Caudate nucleus (tissue), 63 donors: ENCODE measurements at places on chromosomes 7 and 10.

GRCh38 chr7:40213291-40213690 lies 78.5 kb downstream of the SUGCT start:
- DNase-seq = no peak

DNA sequence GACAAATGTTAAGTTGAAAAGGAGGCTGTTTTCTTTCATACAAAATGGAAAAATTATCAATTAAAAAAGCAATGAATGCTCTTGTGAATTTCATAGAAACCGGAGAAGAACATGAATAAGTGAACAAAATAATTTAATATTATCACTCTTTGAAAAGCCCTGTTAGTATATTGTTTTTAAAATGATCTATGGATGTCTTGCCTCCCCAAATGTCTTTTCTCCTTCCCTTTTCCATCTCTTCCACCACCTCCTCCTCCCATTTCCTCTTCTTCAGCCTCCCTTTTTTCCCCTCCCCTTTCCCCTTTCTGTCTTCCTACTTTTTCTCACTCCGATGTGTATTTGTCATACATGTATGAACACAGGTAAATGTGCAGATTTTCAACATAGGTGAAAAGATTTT lies 234.7 kb downstream of the MALRD1 start:
- no peak for DNase-seq

DNA sequence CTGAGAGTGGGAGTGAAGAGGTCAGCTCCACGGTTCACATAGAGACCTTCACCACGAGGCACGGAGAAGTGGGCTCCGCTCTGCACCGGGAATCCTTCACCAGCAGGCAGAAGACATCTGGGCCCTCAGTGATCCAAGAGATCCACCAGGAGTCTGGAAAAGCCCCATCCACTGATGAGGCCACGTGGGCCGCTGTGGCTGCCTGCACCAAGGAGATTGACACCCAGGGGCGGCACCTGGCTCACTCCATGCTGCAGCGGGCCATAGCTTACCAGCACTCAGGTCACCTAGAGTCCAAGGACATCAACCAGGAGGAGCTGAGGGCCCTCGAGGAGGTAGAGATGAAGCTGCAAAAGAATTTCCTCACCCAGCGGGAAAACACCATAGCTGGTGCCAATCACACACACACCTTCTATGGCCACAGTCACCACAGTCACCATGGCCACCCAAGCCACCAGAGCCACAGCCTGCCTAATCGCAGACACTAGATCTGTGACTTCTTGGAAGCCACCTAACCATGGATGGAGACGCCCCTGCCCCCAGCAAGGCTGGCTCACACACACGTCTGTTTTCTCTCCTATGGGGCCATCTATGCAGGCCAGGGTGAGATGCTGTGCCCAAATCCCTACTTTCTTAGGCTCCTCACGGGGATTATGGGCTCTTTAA lies 694 bp downstream of the C10orf62 start:
- no peak for DNase-seq

DNA sequence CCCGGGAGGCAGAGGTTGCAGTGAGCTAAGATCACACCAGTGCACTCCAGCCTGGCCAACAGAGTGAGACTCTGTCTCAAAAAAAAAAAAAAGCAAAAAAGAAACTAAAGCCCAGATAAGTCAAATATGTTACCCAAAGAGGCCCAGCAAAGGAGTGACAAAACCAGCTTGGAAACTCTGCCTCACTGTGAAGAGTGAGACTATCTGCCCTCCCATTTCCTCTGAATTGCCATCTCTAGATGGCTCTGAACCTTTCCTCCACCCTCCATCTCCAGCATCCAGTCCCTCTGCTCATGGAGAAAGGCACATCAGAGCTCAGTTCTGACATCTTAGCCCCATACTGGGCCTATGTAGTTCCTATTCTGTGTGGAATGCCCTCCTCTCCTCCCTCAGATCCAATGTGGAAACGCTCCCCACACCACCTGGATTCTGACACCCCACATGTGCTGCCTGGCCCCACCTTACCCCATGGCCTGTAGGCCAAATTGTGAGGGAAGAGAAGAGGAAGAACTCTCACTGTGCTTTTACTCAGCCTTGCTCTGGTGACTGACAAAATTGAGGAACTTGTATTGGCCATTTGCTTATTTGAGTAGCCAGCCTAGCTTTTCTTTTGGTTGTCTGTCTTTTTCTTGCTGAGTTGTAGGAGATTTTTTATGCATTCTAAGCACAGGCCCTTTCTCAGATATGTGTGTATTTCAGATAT lies 18.0 kb upstream of the NUDCD3 start:
- no peak for DNase-seq

GRCh38 chr7:113283861-113284260 lies 165.5 kb upstream of the SMIM30 start:
- DNase-seq = no peak

DNA sequence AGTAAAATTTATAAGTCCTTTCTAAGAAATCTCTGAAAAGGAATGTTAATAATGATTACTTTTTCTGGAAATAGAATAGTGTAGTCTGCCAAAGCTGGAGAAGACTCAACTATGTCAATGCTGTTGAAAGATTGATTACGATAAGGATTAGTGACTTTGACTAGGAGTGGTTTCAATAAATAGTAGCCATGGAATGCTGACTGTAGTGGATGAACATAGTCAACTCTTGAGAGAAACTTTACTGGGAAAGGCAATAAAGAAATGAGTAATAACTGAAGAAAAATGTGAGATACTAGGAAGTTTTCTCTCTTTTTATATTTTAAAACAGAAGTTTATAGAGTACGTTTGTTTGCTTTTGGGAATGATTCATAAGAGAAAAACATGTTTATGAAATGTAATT lies 105.0 kb upstream of the CDK13 start:
- no peak for DNase-seq

DNA sequence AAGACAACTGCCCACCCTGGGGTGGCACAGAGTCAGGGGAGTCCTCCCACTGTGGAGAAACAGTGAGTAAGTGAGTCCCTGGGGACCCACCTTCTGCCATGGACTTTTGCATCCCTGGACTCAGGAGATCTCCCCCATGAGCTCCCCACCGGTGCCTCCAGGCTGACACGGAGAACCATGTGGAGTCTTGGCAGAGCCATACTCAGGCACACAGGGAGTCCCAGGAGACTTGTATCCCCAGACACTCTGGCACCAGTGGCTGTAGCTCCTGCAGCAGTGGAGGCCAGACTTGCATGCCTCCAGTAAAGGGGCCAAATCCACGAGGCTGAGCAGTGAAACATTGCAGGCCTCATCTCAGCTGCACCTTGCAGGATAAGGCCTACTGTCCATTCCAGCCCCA lies 791.4 kb downstream of the PCDH15 start:
- no peak for DNase-seq

GRCh38 chr10:67776371-67776770 lies 61.6 kb downstream of the DNAJC12 start:
- no peak for DNase-seq

DNA sequence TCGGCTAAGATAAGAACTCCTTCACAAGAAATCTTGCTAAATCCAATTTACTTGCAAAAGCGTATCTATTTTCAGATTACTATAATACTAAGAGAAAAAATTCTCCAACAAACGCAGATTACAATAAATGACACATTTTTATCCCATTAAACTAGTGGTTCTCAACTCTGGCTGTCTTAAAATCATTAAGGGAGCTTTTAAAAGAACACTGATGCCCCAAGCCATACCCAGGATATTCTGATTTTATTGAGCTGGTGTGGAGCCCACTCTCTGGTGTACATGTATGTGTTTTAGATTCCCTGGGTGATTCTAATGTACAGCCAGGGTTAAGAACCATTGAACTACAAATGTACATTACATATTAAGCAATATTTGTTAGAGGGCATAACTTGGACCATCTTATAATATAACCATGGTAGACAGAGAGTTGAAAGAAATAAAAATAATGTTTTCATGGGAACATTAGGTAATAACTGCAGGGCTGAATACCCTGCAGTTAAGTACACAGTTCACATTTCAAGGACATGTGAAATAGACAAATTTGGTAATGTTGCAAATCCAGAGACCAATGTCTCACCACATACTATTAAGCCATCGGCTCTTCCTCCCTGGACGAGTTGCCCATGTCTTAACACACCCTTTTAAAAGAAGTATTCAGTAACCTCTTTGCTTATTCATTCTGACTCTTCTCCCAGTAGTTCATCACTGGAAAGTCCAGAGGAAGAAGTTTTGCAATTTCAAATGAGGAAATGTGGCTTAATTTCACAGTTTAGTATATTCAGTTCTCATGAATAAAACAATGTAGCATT lies 6.2 kb downstream of the GSAP start:
- no peak for DNase-seq

- DNase-seq = no peak
Observed at GRCh38 chr10:77105761-77106221, 531.8 kb downstream of the KCNMA1 start.

- DNase-seq = no peak
Observed at GRCh38 chr7:8827329-8827728, 393.9 kb downstream of the NXPH1 start.

- no peak for DNase-seq
Observed at GRCh38 chr10:18659819-18660535, 746 bp downstream of the ARL5B start.

DNA sequence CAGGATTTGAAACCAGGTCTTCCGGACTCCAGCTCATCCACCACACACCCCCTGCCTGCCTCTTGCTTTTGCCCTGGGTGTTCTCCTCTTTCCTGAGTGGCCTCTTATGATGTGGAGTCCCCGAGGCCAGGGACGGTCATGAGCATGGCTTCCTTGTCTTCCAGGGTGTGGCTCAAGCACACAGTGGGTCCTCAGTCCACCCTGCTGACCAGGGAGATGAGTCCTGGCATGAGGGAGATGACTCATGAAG lies 32.8 kb downstream of the DNAJB12 start:
- no peak for DNase-seq

- no peak for DNase-seq
Observed at GRCh38 chr10:133262696-133263095, 14.0 kb downstream of the ADAM8 start.

- DNase-seq = no peak
Observed at GRCh38 chr7:142927085-142927745, 6.3 kb downstream of the TRPV5 start.

- DNase-seq = no peak
Observed at GRCh38 chr10:30562787-30563186, 66.8 kb downstream of the LYZL2 start.

- no peak for DNase-seq
Observed at GRCh38 chr10:46035923-46036849, 5.8 kb upstream of the NCOA4 start.

GRCh38 chr10:22459496-22459895 lies 114.2 kb downstream of the SPAG6 start:
- no peak for DNase-seq

DNA sequence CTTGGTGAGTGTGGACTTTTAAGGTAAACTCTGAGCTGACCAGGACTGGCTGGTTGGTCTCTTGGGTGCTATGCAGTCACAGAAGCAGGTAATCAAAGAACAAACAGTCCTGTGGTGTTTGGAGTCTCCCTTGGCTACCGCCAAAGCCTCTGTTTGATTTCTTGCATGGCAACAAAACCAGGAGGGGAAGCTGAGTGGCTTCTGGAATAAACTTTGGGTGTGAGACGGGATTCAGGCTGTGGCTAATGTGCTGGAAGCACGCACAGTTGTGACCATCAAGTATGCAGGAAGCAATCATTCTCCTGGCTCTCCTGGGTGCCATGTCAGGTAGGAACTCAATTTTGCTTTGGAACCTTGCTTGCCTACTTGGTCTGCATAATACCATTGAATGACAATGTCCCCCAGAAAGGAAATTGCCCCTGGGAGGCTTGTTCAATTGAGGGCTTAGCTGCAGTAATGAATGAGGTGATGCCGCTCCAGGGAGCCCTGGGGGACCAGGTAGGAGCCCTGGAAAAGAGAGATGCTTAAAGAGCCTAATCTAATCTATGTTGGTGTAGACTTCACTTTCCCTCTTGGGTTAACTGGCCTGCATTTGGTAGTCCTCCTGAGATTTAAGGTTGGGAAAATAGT lies at the start of gene CDHR3:
Gene CDHR3, plus strand, starts transcription at position 227 of the 630 bp plus-strand sequence. Its CDS starts 55 bp downstream, at position 282.
- no peak for DNase-seq

- no peak for DNase-seq
Observed at GRCh38 chr7:91549878-91550277, 285.6 kb downstream of the FZD1 start.

DNA sequence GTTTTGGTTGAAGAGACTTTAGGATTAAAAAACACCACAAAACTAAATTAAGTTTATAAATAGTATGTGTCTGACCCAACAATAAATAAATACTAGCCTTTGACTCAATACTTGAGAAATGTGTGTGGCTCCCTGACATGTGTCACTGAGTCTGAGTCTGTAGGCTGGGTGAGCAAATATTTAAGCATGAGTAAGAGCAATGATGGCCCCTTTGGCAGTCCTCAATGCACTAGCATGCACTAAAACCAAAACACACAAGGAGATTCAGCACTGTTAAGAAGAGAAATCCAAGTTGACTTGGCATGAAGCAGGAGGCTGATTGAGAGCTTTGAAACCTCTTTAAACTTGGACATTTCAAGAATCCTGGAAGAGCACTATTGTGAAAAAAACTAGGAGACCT lies 37.1 kb downstream of the CCDC71L start:
- DNase-seq = no peak

GRCh38 chr7:74401137-74401859 lies 52.4 kb upstream of the GTF2IRD1 start:
- peak; percentile 44 for DNase-seq

DNA sequence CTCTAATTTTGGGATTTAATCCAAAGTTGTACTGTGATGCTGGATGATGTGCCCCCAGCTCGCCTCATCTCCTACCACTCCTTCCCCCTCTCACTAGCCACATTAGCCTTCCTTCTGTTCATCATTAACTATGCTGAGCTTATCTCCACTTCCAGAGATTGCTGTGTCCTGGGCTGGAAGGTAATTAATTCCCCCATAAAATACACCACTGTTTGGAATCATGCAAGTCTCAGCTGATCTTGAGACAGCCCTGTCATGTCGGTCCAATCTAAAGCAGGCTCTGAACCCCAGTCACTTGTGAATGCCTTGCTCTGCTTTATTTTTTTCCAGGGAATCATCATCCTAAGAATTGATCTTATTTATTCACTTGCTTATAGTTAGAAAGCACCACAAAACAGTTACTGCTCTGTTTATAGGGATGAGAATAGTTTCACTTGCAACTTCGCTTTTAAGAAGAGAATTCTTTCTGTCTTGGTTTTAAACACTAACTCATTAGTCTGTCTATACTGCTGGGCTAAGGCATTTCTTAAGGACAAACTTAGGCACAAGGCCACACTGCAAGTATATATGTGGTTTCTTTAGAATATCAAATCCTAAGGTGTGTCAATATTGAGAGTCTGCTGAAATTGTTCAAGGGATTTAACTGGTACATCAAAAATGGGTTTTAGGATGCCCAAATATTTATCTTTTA lies 341.1 kb upstream of the SEMA3A start:
- DNase-seq = no peak

GRCh38 chr7:135884495-135885232 lies 92.5 kb downstream of the MTPN start:
- no peak for DNase-seq

DNA sequence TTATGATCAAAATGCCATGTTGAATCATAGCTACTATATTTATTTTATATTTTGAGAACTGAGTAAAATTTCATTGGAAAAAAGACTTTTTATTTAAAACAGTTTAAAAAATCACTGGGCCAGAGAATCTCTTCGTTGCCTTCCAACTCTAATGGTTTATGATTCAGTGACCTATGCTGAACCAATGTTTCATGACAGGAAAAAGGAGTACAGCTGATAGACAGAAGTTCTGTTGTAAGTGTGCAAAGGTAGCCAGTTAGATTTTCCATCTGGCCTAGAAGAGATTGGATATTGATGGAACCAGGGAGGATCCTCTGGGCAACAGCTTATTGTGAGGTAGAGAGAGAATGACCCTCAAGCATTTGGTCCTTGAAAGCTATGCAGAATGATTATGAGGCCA lies 745.8 kb downstream of the SUGCT start:
- no peak for DNase-seq
